ENCODE measurements at places on chromosomes 2 and 18. TPM values are rescaled to one million over a fixed set of nuclear protein-coding genes. Genes with fewer than 3 reads are reported as not detected.

FMNL2 gene
- 58.0 TPM for total RNA-seq

TGFA gene
- total RNA-seq = 2.8 TPM

GALNT14 gene
- total RNA-seq = 5.3 TPM

SLC4A5 gene
- 0.30 TPM for total RNA-seq

Data from smooth muscle cell of the pulmonary artery (primary cell).